ENCODE measurements at places on chromosomes 11 and 22.

- no peak for DNase-seq
Measured at GRCh38 chr22:38070250-38070921, 13.2 kb downstream of the PICK1 start.

DNA sequence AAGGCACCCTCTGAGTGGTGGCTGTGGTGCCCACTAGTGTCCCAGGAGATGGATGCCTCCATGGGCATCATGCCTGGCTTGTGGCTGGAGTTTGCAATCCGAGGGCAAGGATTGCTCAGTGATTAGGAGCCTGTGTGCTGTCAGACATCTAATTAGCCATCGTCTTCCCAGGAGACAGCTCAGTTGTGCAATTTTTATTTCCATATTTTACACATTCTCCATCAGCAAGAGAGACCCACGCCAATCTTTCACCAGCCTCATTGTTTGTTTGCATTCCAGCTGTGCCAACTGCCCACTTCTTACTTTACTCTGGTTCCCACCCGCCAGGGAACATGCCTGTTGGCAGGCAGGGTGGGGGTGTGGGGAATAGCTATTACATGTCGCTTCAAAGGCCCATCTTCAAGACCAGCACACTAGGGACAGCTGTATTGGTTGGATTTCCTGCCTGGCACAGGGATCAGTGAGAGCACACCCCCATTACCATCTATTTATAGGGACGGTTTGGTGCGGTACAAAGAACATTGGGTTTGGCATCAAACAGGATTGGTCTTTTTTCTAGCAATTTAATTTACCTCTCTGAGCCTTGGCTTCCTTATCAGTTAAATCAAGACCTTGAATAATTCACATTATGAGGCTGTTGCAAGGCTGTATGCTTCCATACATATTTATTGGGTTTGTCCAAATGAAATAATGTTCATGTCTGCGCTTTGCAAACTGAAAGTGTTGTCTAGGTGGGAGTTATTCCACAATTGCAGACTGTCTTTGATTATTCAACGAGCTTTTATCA lies 80.7 kb upstream of the NAV2 start:
- DNase-seq: no peak

- no peak for DNase-seq
Measured at GRCh38 chr11:57873196-57873911, 111.8 kb downstream of the CTNND1 start.

GRCh38 chr11:73451896-73452295 lies 75.7 kb downstream of the RELT start:
- DNase-seq: no peak

- DNase-seq: no peak
Measured at GRCh38 chr11:19577391-19577975, 135.2 kb upstream of the NAV2 start.
